ENCODE measurements at places on chromosomes 5 and 9.

GRCh38 chr9:32565967-32566366 is 7.0 kb downstream of the NDUFB6 start:
- no peak for DNase-seq

- no peak for DNase-seq
Measured at GRCh38 chr5:133665571-133665970, 53.2 kb upstream of the FSTL4 start.

DNA sequence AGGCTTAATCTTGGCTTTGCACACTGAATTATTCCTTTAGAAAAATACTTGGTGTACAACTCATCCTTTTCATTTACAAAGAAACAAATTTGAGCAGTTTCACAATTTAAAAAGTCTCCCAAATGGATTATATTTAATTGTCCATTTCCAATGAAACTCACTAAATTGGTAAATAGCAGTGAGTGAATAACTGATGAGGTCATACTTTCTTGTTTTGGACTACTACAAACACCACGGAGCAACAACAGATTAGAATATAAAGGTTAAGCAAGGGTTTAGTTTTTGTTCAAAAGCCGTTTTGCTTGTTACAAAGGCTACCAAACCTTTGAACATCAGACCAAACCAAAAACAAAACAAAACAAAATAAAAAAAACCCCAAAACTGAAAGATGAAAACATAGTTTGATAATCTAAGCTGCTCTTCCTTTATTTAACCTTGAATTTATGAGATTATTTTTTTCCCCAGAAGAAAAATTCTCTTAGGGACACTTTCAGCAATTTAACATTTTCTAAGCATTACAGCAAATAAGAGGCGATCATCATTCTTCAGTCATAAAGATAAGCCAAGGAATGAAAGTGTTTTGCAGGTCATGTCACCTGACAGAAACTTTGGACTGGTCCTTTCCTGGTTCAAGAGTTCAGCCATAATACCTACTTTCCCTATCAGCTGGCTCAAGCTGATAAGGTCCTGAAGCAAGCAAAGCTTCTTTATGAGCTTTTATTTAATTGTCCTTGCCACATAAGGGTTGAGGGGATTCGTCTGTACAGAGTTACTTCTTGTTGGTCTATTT is 99.7 kb upstream of the CDKN2B start:
- DNase-seq: no peak

DNA sequence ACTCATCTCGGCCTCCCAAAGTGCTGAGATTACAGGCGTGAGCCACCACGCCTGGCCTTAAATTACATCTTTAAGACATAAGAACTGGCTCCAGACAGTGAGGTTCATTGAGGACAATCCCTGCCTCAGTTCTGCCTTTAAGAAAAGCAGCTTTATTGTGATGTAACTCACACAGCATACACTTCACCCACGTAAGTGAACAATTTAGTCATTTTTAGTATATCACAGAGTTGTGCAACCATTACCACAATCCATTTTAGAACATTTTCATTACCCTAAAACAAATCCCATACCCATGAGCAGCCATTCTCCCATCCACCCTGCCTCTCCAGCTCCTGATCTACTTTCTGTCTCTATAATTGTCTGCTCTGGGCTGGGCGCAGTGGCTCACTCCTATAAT is 24.0 kb upstream of the LTC4S start:
- no peak for DNase-seq

GRCh38 chr5:122727112-122727541 is 47.8 kb upstream of the SNX2 start:
- no peak for DNase-seq

DNA sequence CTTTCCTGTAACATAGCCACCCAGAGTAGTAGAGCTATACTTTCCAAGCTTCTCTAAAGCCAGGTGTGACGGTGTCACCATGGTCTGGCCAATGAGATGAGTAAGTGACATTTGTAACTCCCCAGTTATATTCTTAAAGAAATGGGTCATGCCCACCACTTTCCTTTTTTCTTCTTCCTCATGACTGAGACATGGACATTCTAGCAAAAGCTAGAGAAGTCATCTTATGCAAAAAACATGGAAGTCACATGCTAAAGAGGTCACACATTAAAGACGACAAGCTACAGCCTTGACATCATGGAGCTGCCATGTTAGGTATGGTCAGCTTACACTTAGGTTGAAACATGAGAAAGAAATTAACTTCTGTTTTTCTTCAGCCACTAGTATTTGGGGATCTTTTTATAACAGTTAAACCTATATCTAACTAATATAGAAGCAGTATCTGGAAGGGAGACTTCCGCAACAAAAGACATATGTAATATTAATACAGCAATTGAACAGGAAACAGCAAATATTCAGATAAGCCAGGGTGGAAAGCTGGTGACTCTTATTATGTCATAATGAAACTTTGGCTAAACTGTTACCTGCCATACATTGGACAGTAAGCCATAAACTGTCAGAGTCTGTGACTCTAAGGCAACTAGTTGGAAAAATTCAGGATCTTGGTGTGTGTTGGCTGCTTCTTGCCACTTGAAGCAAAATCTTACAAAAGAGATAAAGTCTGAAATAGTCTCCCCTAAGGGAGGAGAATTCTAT is 54.7 kb upstream of the SNX2 start:
- DNase-seq: no peak

DNA sequence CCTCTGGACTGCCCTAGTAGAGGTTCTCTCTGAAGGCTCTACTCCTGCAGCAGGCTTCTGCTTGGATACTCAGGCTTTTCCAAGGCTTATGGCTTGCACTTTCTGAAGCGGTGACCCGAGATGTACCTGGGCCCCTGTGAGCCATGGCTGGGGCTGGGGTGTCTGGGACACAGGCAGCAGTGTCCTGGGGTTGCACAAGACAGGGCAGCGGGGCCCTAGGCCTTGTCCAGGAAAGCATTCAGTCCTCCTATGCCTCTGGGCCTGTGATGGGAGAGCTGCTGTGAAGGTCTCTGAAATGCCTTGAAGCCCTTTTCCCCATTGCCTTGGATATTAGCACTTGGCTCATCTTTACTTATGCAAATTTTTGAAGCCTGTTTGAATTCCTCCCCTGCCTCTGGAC is 192.2 kb downstream of the YTHDC2 start:
- DNase-seq: no peak

- DNase-seq: no peak
Measured at GRCh38 chr9:117549444-117549843, 134.6 kb upstream of the ASTN2 start.

DNA sequence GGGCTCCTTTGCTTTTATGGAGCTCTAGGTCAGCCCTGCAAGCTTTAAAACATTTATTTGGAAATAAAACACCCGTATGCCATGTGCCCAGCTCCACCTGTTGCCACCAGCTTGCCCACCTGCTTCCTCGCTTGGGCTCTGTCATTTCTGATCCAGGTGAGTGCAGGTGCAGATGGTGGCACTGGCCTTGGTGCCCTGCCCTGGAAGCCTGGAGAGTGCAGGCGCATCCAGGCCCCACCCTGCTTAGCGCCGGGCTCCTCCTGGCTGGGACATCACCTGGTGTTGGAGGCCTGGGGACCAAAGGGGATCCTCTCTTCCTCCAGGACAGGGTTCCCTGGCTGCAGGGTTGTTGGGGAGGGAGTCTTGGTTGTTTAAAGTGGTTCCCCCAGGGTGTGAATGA is 35.8 kb downstream of the WNK2 start:
- no peak for DNase-seq

GRCh38 chr5:77295863-77296378 is 85.4 kb downstream of the PDE8B start:
- DNase-seq: no peak

Data from activated CD4-positive, alpha-beta T cell treated with anti-CD3 and anti-CD28 coated beads, Interleukin-2, amount 50 U/mL, for 4 hours (primary cell).